Transverse colon (tissue), 4 donors: ENCODE measurements at places on chromosomes 3 and 15. TPM values are rescaled to one million over a fixed set of nuclear protein-coding genes. Genes with fewer than 3 reads are reported as not detected.

- H3K4me3 ChIP-seq, result no peak overlapping the region
- DNase-seq, result no peak
- no peaks in the 10 kb centered on the region for H3K27me3 ChIP-seq
- H3K27ac ChIP-seq, result no peak overlapping the region
- H3K4me1 ChIP-seq, result no peaks in the 10 kb centered on the region
These were observed 19.2 kb upstream of the KPNA1 start for GRCh38 chr3:122533931-122534334.

The FLNB gene
- 282 TPM for total RNA-seq

The LRRC28 gene
- total RNA-seq, result 68.5 TPM

DNA sequence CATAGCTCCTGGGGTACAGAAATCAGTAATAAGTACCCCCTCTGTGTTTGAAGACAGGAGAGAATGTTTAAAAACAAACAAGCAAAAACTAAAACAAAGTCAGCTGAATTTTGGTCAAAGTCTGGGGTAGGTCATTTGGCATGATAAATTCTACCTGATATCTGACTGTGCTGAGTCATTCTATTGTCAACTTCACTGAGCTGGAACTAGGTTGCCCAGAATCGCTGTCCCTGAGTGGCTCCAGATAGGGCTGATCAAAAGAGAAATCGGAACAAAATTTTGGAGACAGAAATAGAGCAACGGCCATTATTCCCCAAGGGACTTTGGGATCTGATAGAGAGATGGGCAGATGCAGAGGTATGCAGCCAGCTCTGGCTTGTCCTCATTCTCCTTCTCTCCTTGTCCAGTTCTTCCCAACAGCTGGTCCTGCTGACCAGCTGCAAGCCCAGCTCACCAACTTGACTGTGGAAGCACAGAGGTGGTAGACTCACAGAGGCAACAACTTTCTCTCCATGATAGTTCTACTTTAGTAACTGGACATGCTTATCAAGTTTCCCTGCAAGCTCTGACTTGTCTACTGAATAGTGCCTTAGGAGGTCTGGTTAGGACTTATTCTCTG, 57.3 kb upstream of the MYRIP start:
- no peaks in the 10 kb centered on the region for H3K4me1 ChIP-seq
- no peaks in the 10 kb centered on the region for H3K36me3 ChIP-seq
- no peak overlapping the region for H3K4me3 ChIP-seq
- no peaks in the 10 kb centered on the region for H3K27me3 ChIP-seq
- no peak overlapping the region for H3K27ac ChIP-seq
- no peak for DNase-seq

The GSK3B gene
- 32.7 TPM for total RNA-seq

- DNase-seq, result no peak
- no peak overlapping the region for H3K4me3 ChIP-seq
- peaks cover 16% of the 10 kb centered on the region for H3K36me3 ChIP-seq
- H3K27me3 ChIP-seq, result no peaks in the 10 kb centered on the region
- H3K4me1 ChIP-seq, result peaks cover 48% of the 10 kb centered on the region
These were observed 59.7 kb downstream of the RGMA start for GRCh38 chr15:93029214-93029835.

GRCh38 chr3:6867269-6867668, 6.4 kb downstream of the GRM7 start:
- no peaks in the 10 kb centered on the region for H3K36me3 ChIP-seq
- H3K27ac ChIP-seq, result no peak overlapping the region
- H3K27me3 ChIP-seq, result peaks cover 26% of the 10 kb centered on the region
- H3K4me1 ChIP-seq, result no peaks in the 10 kb centered on the region
- DNase-seq, result no peak
- H3K4me3 ChIP-seq, result no peak overlapping the region

The TMCO5A gene
- total RNA-seq, result not detected

- H3K4me3 ChIP-seq, result no peak overlapping the region
- H3K4me1 ChIP-seq, result no peaks in the 10 kb centered on the region
- no peaks in the 10 kb centered on the region for H3K27me3 ChIP-seq
- H3K27ac ChIP-seq, result no peak overlapping the region
- H3K36me3 ChIP-seq, result no peaks in the 10 kb centered on the region
These were observed 7.4 kb downstream of the MKRN3 start for GRCh38 chr15:23572844-23573243.

The CDC25A gene
- 5.2 TPM for total RNA-seq

DNA sequence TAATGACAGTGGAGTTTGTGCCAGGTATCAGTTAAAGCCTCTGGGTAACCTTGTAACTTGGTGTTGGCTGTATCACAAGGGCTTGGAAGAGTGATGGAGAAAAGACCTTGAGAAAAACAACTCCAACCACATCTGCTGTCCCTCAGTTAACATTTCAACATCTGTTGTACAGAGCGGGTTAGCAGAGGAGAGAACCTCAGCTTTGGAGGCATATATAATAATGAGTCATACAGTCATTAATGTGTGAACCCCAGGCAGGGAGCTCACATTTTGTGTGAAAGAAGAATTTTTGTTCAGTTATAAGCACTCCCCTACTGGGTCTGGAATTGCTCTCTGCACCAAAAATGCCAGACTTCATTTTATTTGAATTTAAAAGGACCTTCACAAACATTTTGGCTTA, 439.5 kb downstream of the PDCD6IP start:
- no peak for DNase-seq
- no peak overlapping the region for H3K4me3 ChIP-seq
- peaks cover 26% of the 10 kb centered on the region for H3K4me1 ChIP-seq
- H3K36me3 ChIP-seq, result no peaks in the 10 kb centered on the region

The ESYT3 gene
- total RNA-seq, result 0.60 TPM

GRCh38 chr3:37443363-37444035, 269.1 kb upstream of the LRRFIP2 start:
- no peak overlapping the region for H3K4me3 ChIP-seq
- H3K27ac ChIP-seq, result no peak overlapping the region
- no peak for DNase-seq
- peaks cover 8% of the 10 kb centered on the region for H3K27me3 ChIP-seq
- H3K36me3 ChIP-seq, result no peaks in the 10 kb centered on the region
- H3K4me1 ChIP-seq, result no peaks in the 10 kb centered on the region

DNA sequence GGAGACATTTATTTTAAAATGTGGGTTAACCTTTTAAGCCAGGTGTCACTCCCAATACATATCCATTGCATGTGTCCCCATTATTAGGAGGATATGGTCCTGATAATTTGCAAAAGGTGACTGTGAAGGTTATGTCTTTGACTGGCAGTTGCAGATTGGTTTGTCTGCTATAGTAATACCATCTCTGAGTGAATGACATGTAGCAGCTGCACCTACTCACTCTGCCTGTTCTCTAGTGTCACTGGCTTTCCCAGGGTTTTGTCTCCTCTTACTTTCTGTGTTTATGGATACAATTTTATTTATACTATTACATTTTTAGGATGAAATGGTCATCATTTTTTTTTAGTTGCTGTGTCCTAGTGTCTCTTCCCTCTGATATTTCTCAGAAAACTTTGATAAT, 393.2 kb downstream of the C3orf38 start:
- H3K4me1 ChIP-seq, result no peaks in the 10 kb centered on the region
- H3K36me3 ChIP-seq, result no peaks in the 10 kb centered on the region
- no peak overlapping the region for H3K4me3 ChIP-seq
- no peaks in the 10 kb centered on the region for H3K27me3 ChIP-seq

- no peak overlapping the region for H3K27ac ChIP-seq
- no peaks in the 10 kb centered on the region for H3K4me1 ChIP-seq
- no peaks in the 10 kb centered on the region for H3K36me3 ChIP-seq
- DNase-seq, result no peak
- H3K27me3 ChIP-seq, result peaks cover 4% of the 10 kb centered on the region
- H3K4me3 ChIP-seq, result no peak overlapping the region
These were observed 71.2 kb upstream of the GLCE start for GRCh38 chr15:69089258-69089657.

GRCh38 chr15:59688423-59688781, 718 bp downstream of the BNIP2 start:
- H3K27ac ChIP-seq, result peak overlapping the region; percentile 99
- no peaks in the 10 kb centered on the region for H3K36me3 ChIP-seq
- no peaks in the 10 kb centered on the region for H3K27me3 ChIP-seq

The FEZF2 gene
- not detected for total RNA-seq

The ASB14 gene
- total RNA-seq, result not detected

DNA sequence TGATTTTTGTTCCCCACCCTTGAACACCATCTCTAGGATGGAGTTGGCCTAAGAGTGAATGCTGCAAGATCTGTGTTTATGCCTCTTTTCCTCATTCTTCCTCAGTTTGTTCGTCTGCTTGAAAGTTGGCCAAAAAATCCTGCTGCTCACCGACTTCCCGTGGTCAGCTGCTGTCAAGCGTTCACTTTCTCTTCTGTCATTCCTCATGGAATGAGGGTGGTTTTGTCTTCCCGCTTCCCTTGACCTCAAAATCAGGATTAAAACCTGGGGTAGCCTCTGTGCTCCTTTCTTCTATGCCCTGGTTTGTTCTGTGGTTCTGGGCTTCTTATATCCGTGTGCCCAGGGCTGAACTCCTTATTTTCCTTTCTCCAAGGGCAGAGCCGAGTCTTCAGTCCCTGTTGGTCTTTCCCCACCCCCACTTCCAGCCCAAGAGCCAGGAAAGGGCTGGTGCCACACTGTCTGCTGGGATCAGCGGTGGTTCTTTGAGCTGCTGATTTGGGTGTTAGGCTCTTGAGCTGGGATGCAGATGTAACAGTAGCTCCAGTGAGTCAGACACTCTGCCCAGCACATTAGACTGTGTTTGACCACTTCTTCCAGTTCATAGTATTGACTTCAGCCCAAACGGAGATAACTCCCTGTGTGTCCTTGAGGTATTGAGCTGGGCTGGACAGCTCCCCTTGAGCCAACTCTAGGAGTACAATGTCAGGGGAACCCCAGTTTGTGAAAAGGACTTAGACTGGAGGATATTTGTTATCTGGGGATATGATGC, 2.3 kb downstream of the SERF2 start:
- H3K36me3 ChIP-seq, result no peaks in the 10 kb centered on the region
- no peak for DNase-seq
- H3K4me3 ChIP-seq, result no peak overlapping the region
- no peaks in the 10 kb centered on the region for H3K27me3 ChIP-seq
- peaks cover 48% of the 10 kb centered on the region for H3K4me1 ChIP-seq
- peak overlapping the region; percentile 33 for H3K27ac ChIP-seq

- no peaks in the 10 kb centered on the region for H3K27me3 ChIP-seq
- no peak for DNase-seq
- no peaks in the 10 kb centered on the region for H3K36me3 ChIP-seq
- no peak overlapping the region for H3K27ac ChIP-seq
These were observed 22.8 kb downstream of the HGD start for GRCh38 chr3:120659285-120659684.

DNA sequence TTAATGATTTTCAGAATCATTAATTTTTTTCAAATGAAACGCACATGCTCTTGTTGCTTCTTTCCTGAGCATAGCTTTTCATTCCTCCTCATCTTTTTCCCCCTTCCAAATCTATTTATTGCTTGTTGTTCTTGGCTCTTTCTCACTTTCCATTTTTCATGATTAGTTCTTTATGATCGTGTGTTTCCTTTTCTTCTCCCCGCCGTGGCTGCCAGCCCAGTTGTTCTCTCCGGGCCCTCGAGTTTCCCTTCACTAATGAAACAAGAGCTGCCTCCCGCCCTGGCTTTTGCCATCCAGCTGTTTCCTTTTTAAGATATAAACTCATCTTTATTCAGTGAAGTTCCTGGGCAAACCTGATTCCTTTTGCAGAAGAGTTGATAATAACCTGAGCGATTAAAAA, 170.2 kb upstream of the NR2F2 start:
- no peak overlapping the region for H3K4me3 ChIP-seq
- H3K27me3 ChIP-seq, result no peaks in the 10 kb centered on the region
- H3K4me1 ChIP-seq, result no peaks in the 10 kb centered on the region
- no peak for DNase-seq
- no peaks in the 10 kb centered on the region for H3K36me3 ChIP-seq

GRCh38 chr3:157087373-157087772, 72.6 kb downstream of the CCNL1 start:
- no peak overlapping the region for H3K4me3 ChIP-seq
- H3K27me3 ChIP-seq, result no peaks in the 10 kb centered on the region
- peak overlapping the region; percentile 96 for H3K27ac ChIP-seq
- no peak for DNase-seq

- no peaks in the 10 kb centered on the region for H3K36me3 ChIP-seq
- no peak overlapping the region for H3K27ac ChIP-seq
- DNase-seq, result no peak
These were observed 93.7 kb upstream of the DPPA4 start for GRCh38 chr3:109430911-109431563.

The GOLGA6D gene
- not detected for total RNA-seq
